ENCODE measurements at places on chromosomes 12 and 14.

DNA sequence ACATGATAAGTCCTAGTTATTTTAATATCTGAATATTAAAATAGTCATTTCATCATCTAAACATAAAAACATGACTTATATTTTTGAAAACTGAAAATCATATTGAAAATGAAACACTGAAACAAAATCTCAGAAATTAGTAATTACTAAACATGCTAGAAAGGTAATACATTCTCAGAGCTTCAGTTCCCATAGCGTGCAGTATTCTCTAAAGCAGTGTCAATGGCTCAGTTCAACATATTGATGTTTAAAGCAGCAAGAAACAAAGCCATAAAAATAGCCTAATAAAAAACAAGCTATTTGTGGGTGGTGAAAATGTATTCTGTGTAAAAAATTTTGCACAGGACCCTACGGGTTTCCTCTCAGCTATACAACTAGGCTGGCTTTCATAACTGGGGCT lies 1337.4 kb downstream of the FSCB start:
- DNase-seq, result no peak

DNA sequence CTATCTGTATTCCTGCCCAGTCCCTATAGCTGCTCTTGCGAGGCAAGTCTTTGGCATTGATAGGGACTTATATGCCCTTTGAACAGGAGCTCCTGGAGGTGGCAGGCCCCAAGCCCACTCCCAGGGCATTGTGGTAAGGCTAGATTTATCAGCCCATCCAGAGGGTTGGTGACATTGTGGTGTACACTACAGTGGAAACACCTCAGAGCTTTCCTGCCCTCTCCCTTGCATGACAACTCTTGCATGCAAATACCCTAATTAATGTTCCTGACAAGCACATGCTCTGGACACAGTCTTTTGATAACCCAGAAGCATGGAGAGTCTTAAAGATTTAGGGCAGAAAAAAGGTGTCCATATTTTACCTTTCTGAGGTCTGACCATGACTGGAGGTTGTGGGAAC lies 815 bp upstream of the RIPK3 start:
- no peak for DNase-seq

GRCh38 chr14:70935135-70935534 lies 27.9 kb downstream of the PCNX1 start:
- no peak for DNase-seq

DNA sequence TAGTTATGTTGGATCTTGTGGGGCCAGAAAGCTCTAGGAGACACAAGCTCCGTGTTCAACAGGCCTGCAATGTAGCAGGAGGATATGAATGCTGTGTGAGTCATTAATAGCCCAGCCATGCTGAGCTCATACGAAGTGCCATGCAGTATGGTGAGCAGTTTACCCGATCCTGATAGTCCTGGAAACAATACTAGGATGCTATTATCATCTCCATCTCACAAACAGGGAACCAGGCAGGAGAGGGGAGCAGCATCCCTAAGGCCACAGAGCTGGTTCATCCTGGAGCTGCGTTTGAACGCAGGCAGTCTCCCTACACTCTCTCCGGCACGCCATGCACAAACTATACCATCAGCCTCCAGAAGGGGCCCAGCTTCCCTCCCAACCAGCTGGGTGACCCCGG lies 20.5 kb downstream of the TTC7B start:
- DNase-seq, result peak; percentile 44

- no peak for DNase-seq
These were observed 4.6 kb upstream of the A2ML1 start for GRCh38 chr12:8817856-8818255.

DNA sequence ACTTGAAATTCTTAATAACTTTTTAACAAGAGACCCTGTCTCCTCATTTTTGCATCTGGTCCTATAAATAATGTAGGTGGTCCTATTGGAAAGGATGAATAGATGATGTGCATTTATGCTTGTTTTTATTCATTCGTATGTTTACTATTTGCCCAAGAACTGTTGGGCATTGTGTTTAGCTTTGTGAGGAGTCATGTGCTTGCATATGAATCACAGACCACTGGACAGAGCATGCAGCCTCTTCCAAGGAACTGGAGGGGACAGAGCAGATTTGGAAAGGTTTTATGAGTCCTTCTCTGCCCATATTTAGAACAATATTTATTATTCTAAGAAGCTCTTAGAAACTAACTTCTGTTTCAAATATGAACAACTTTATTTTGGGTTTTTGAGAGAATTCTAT lies 414.0 kb downstream of the SOX5 start:
- DNase-seq, result no peak

DNA sequence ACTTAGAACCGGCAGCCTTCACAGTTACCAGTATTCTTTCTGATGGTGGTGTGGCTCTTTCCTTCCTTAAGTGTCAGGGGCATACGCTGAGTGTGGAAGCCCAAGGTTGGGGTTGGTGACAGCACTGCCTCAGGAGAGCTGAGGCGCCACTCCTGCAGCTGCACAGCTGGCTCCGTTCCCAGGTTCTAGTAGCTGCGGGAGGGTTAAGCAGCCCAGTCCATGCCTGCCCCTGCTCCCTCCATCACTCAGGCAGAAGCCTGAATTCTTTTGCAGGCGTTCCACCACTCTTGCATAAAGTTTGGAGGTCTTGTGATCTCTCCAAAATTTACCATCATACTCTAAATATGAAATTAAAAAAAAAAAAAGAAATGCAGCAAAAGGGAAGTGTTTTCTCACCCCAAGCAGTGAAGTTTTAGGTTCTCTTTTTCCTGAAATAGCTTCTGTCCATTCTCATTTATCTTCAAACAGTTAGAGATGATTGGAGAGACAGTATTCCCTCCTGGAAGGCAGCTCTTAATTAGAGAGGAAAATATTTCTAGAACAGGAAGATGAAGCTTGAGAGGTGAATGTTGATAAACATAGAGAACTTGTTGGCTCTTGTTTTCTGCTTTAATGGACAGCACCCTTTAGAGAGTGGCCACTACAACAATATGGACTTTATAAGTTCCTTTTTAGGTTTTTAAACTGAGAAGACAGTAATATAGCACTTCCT lies 136.1 kb downstream of the FGD4 start:
- no peak for DNase-seq

DNA sequence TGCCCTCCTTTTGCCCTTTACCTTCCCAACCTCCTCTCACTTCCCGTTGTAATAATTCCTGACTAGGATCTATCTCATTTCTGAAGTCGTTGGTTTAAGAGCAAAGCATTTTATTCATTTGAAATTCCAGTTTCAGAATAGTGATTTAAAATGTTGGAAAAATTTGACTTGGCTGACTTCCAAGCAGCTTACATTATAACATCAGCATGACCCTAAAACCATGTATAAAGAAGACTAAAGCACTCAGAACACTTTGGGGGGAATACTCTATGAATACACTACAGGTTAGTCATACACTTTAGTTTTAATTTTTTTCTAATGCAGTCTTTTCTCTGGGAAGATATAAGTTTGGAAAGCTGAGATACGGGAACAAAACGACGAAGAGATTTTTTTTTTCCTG lies 161.1 kb downstream of the BTG1 start:
- DNase-seq, result peak; percentile 66

GRCh38 chr12:3310271-3311026 lies 180.6 kb upstream of the PRMT8 start:
- no peak for DNase-seq

DNA sequence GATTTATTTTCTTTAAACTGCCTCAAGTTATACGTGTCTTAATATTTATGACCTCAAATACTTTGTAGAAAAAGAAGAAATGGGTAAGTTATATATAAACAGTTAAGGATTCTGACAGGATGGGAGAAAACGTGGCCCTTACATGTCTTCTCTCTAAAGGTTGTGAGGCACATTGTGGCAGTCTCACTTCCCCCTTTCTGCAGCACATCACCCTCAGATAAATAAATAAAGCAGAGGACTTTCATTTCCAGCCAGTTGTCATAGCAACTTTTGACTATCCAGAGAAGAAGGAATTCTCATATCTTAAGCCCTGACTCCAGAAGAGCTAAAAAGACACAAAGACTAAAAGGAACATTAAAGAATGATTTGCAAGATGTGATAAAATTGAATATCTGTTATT lies 28.8 kb upstream of the CEP83 start:
- no peak for DNase-seq

- DNase-seq, result no peak
These were observed 47.5 kb downstream of the GARIN6 start for GRCh38 chr12:99695050-99695449.

DNA sequence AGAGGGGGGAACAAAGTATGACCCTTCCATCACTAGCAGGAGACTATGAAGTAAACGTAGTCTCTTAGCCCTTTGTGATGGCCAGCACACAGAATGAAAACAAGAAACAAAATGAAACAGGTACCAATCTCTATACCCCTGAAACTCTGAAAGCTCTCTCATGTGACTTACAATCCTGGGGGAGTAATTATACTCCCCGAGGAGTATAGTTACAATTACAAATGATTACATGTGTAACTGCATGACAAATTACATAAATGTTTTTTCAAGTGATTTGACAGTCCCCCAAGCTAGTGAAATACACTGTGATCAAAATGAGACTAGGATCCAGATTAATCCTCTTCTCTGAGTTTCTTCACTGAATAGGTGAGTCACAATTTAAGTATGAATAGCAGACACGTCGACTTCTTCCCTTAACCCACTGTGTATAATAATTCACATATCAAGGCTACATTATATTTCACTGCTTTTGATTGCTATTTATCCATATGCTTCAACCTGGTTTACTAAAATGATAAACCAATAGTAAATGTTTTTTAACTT lies 74.0 kb downstream of the SPTSSA start:
- DNase-seq, result no peak

GRCh38 chr14:50319293-50319692 lies 7.2 kb downstream of the DMAC2L start:
- no peak for DNase-seq

GRCh38 chr12:100253437-100253836 lies 13.4 kb downstream of the DEPDC4 start:
- DNase-seq, result no peak

DNA sequence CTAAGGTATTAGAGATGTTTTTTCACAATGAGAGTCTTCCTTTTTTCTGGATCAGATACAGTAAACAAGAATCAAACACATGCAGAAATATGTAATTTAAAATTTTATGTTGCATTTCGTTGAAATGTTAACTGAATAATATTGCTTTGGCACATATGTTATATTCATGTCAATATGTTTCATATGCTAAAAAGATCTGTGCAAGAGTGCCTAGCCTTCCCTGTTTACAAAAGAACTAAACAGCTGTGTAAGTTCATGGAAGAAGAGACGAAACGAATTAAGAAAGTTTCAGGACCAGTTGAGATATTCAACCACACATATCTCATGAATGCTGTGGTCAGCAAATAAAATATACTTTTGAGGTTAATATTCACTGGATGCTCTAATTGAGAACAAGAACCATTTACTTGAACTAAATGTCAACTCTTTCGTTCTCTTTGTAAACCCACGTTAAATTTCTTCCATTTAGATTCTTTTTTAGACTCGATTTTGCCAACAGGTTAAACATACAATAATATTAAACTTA lies 289.5 kb downstream of the FOXG1 start:
- no peak for DNase-seq

DNA sequence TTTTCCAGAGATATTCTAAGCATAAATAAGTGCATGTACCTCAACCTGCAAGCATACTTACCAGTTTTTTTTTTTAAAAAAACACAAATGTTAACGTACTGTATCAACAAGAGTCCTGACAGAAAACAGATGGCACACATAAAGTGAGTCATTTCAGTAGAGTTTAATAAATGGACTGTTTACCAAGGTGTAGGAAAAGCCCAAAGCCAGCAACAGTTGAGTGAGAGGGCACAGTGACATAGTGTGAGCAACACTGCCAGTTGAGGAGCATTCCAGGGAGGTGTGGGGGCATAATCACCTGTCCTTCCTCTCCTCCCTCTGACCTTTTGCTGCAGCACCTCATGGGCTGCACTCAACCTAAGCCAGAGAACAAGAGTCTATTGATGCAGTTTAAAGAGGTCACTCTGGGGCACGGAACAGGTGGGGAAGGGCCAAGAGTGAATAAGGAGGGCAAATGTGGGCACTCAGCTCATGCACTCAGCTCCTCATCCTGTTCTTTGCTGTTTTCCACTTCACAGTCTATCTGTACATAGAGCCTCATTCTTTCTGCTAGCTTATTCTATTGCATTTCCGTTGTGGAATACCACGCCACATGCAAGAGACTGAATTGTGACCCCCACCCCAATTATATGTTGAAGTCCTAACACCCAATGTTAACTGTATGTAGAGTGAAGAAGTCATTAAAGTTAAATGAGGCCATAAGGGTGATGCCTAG lies 29.3 kb downstream of the DHRS2 start:
- no peak for DNase-seq

DNA sequence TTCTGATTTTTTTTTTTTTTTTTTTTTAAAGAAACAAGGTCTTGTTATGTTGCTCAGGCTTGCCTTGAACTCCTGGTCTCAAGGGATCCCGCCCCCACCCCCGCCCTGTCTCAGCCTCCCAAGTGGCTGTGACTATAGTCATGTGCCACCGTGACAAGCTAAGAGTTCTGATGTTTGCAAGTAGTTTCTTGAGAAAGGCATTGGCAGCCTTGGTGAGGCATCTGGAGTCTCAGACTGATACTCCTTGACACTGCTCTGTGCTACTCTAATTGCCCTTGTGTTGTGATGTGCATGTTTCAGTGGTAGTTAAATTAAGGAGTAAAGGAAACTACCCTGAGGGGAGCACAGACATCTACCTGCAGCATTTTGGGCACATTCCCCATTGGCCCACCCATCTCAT lies 46.2 kb upstream of the OR4E1 start:
- no peak for DNase-seq

GRCh38 chr12:26831951-26832821 lies 808 bp downstream of the ITPR2 start:
- no peak for DNase-seq

DNA sequence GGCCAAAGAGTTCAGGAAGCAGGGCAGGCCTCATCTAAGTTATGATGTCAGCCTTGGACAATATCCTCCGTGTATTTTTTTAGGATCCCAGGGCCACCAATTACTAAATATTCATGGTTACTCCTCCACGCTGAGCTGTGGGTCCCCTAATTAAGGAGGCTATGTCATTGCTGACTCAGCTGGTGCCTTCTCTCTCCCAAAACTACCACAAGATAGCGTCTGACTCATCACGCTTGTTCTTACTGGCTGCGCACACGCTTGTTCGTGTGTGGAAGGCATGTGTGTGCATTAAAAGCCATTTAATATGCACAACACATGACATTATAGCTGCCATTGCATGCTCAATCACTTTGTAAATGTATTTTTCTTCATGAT lies 78.3 kb downstream of the GSC start:
- peak; percentile 28 for DNase-seq

DNA sequence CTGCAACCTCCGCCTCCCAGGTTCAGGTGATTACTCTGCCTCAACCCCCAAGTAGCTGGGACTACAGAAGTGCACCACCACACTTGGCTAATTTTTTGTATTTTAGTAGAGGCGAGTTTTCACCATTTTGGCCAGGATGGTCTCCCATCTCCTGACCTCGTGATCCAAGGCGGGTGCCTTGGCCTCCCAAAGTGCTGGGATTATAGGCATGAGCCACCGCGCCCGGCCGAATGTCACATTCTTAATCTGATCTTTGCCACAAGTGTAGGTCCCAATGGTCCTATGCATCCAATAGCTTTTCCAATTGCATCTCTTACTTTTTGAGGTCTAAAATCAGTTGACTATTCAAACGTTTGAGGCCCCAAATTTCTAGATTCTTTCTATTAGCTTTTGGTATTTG lies 676.0 kb downstream of the SLC16A7 start:
- DNase-seq, result no peak

GRCh38 chr12:3123729-3124128 lies 46.5 kb downstream of the TSPAN9 start:
- DNase-seq, result no peak

- DNase-seq, result no peak
These were observed 342.5 kb downstream of the EMP1 start for GRCh38 chr12:13539051-13539450.

All from fibroblast of skin of left biceps (primary cell).